ENCODE measurements at places on chromosomes 1 and 21. TPM values are rescaled to one million over a fixed set of nuclear protein-coding genes. Genes with fewer than 3 reads are reported as not detected.
A peak's percentile ranks its signal among the peaks of the same experiment; 100 is the strongest.

NBPF20 gene
- polyA plus RNA-seq = 1.1 TPM

LRRC38 gene
- polyA plus RNA-seq = not detected

IGSF3 gene
- polyA plus RNA-seq = 1.8 TPM

BTBD19 gene
- 5.7 TPM for polyA plus RNA-seq

ALX3 gene
- not detected for polyA plus RNA-seq

PLA2G2F gene
- polyA plus RNA-seq = not detected

CRYBG2 gene
- polyA plus RNA-seq = 0.73 TPM

- DNase-seq = no peak
Observed at GRCh38 chr21:40754466-40754865, 92.5 kb downstream of the DSCAM start.

DNA sequence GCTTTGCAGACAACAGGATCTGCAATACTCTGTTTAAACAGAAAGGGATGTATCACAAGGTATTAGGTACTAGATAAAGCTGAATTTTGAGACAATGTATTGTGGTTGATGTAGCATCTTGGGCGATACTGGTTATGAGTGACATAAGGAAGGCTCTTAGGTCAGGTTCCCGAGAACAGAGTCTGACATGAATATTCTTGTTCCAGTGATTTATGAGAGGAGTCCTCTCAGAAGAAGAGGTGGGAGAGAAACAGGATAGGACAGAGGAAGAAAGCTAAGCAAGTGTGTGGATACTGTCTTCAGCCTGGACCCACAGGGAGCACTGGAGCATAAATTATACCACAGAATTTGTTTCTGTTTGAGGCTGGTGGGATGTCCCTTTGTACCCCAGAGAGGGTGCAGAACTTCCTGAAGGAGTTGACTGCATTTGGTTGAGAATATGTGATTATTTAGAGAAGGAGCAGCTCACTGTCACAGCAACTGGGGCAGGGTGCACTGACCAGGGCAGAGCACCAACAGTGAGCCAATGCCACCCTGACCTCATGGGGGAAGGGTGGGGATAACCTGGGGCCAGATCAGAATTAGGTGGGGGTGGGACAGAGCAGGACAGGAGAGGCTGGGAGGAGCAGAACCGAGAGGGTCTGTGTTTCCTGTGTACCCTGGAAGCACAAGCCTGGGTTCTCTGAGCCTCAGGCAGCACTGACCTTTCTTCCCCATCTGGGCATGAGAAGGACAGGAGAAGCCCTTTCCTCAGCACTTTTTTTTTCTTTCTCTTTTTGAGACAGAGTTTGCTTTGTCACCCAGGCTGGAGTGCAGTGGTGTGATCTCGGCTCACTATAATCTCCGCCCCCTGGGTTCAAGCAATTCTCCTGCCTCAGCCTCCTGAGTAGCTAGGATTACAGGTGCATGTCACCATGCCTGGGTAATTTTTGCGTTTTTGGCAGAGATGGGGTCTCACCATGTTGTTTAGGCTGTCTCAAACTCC lies 36.3 kb upstream of the SLC6A9 start:
- no peak for DNase-seq

DNA sequence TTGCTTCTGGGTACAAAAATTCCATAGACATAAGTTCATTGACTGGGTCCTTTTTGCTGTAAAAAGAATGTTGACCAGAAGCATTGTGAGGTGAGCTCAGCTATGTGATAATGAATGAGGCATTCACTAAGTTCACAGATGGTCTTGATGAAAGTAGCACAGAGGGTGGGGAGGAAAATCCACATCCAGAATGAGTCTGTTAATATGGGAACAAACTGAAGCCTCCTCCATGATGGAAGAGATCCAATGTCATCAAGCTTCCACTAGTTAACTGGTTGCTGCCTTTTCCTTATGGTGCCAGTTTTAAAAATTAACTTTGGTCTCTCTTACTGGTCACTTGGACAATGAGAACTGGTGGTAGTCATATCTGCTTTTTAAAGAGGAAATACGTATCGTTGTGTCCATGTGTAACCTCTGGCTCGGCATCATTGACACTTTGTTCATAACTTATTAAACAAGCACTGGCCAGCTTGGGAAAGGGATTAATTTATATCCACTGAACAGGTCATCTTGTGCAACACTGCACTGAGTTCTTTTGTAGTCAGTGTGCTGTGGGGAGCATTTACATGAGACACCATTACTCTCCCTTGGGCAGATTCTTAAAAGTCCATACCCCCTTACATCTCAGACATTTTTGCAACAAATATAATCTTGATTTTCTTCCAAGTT lies 88.6 kb downstream of the ADAMTS1 start:
- no peak for DNase-seq

DNA sequence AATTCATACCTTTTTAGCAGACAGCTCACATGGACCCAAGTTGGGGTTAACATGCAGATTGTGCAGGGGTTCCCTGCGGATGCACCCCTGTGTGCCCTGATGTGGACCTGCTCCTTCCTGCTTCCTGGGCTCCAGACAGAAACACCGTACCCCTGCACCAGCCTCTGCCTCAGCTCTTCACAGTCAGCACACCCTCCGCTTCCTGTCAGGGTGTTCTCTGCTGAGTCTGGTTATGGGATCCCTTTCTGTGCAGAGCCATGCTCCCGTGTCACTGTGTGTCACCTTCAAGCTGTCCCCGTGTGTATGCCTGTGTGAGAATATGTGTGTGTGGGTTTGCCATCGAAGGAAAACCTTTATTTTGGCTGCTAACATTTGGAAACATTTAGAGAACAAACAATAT lies 48.7 kb upstream of the KCNJ15 start:
- DNase-seq = no peak

DNA sequence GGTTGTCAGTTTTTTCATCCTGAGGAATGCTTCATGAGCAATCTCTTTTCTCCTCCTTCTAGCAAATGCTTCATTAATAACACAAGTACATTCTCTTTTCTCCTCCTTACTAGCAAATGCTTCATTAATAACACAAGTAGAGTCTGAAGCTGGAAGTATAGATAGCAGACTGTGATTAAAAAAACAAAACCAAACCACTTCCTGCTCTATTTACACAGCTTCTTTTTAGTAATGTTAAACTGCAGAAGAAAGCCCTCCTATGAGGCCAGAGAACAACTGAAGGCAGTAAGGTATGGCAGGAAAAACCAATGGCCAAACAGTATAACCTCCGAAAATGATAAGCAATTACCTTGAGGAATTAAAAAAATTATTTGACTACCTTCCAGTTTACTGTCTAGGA lies 90.1 kb downstream of the ZSWIM5 start:
- no peak for DNase-seq

GRCh38 chr21:22191581-22191980 lies 1193.4 kb downstream of the NCAM2 start:
- no peak for DNase-seq

DNA sequence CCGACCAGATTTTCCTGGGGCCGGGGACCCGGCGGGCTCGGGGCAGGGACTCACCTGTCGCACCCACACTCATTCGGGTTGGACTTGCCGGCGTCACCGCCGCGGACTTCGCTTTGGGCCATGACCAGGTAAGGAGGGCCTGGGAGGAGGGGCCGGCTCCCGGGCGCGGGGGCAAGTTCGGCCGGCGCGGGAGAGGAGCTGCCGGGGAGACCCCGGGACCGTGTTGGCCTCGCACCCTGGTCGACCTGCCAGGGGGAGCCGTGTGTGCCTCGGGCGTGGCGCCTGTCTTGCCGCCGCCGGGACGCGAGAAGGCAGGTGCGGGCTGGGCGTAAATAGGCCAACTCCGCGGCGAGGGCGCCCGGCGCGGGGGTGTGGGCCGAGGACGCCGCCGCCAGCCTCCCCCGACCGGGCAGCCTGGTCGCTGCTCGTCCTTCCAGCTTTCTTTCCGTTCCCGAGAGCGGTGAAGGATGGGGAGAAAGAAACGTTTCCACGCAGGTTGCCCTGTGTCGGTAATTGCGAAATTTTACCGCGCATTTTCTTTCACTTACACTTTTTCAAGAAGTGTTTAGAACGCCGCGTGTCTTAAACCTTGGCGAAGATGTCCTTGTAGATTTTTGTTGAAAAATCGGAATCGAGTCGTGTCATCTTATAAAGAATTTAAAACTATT lies 558 bp downstream of the USP1 start:
- no peak for DNase-seq

- DNase-seq = no peak
Observed at GRCh38 chr21:38751379-38752050, 54.2 kb upstream of the ETS2 start.

DNA sequence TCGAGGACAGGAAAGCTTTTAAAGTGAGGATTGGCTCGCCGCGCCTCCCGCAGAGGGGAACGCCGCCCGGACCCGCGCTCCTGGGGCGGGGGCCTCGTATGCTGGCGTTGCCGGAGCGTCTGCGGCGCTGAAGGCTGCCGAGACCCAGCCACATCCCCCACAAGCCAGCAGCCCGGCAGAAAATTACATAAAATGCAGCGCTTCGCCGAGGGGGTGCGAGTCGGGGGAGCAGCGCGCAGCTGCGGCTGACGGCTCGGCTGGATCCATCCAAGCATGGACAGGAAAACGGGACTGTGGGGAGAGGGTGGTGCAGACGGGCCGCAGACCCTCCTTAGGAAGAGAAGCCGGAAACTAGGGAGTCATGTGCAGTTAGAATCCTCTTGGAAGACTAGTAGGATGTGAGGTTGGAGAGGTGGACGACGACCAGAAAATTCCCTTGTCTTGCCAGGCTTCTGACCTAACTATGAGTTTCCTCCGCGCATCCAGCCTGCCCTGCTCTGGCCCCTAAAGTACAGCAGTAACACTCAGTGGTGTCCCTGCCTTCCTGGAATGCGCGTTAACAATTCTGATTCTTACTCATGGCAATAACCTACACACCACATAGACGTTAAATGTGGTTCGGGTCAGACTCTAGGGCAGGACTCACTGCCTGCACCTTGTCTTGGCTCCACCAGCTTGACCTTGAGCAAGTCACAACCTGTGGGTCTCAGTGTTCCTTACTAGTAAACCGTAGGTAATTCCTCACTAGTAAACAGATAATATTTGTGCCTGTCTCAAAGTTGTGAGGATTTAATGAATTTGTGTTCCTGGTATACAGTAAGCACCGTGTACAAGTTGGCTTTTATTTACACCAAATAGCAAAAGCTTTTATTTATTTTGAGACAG lies 953 bp upstream of the BRWD1 start:
- peak; percentile 37 for DNase-seq

DNA sequence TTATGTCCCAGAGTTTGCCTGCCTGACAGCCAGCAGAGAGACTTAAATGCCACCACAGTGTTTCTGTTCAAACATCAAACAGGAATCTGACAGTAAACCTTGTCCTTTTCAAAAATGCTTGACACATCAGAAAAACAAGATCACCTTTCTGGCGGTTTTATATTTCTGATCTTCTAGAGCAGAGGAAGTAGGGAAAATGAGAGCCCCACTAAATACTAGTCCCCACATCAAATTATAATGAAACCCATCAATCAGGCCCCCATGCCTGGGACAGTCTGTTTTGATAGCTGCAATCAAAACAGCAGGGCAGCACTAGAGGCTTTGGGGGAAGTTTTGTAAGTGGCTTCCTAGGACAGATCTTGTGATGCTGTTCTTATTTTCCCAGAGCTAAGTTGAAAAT lies 129.3 kb downstream of the CNIH3 start:
- DNase-seq = no peak

GRCh38 chr1:235105051-235106043 lies 23.3 kb downstream of the TOMM20 start:
- no peak for DNase-seq

- DNase-seq = no peak
Observed at GRCh38 chr1:157659576-157660247, 40.9 kb downstream of the FCRL3 start.

DNA sequence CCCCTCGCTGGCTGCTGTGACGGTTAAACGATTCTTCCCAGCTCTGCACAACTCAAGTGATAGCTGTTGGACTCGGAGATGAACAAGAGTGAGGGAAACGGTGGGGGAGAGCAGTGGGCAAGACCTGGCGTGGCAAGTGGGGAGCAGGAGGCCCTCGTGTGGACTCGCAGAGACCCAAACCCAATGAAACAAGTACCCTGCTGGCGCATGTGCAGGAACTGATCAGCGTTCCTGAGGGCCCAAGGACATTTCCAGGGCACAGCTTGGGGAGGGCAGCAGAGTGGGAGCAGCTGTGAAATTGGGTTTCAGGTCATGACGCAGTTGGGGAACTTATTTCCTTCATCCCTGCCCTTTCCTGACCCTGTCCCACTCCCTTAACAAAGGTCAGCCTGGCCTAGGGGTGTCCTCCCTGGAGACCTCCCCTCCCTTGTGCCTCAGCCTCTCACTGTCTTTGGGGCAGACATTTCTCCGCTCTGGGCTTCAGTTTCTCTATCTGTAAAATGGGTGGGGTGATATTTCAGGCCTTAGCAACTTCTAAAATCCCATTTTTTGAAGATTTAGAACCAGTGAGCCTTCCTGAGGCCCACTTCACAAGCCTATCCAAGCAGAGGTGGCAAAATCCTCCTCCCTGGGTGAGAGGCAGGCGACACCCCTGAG lies 27.9 kb upstream of the ECE1 start:
- no peak for DNase-seq

- no peak for DNase-seq
Observed at GRCh38 chr1:21868941-21869454, 56.9 kb downstream of the LDLRAD2 start.

DNA sequence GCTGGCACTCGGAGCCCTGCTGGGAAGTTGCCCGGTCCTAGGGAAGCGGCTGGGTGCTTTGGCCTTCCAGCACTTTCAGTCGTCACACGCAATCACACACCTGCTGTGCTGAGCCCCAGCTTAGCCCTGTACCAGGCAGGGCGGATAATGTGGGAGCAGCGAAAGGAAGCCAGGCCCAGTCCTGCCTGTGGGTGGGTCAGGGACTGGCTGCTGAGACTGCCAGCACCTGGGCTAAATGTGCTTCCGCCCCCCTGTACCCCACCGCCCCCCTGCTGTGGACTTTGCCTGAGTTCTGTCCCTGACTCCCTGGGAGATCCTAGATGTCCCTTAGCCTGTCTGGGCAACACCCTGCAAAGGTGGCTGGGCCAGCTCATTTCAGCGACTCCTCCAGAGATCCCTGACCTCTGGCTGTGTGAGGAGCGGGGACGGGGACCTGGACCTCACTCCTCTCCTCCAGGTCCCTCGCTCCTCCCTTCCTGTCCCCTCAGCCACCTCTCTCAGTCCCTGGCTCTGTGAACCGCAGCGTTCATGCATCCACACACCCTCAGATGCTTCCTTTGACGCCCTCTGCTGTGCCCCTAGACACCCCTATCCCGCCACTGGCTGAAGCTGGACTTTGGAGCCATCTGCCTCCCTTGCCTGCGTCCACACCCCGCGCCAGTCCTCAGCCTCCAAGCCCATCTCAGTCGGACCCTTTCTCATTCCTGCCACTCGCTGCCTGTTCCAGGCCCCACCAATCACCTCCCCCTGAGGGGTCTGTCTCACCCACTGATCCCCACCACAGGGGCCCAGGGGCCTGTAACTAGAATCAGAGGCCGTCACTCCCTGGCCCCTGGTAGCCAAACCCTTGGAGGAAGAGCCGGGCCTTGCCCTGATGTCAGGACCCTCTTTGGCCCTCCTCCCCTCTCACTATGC lies 1.4 kb downstream of the MMEL1 start:
- peak; percentile 37 for DNase-seq

Data from pancreas (tissue), 10 donors.